GDM1 (cell line): ENCODE measurements at places on chromosomes 5 and 9.

DNA sequence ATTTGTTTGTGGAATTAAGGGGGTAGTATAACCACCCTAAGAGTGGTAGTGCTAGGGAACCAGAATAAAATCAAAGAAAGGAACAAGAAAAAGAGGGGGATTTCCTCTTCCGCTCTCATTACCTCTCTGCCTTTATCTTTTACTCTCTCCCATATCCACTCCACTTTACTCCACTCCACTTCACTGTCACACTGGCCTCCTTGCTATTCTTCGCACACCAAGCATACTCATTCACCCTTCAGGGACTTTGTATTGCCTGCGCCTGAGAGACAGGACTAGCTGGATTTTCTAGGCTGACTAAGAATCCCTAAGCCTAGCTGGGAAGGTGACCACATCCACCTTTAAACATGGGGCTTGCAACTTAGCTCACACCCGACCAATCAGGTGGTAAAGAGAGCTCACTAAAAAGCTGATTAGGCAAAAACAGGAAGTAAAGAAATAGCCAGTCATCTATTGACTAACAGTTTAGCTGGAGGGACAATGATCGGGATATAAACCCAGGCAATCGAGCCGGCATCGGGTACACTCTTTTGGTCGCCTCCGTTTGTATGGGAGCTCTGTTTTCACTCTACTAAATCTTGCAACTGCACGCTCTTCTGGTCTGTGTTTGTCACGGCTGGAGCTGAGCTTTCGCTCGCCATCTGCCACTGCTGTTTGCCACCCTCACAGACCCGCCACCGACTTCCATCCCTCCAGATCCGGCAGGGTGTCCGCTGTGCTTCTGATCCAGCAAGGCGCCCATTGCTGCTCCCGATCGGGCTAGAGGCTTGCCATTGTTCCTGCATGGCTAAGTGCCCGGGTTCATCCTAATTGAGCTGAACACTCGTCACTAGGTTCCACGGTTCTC, 121.8 kb downstream of the FAM170A start:
- DNase-seq, result no peak

DNA sequence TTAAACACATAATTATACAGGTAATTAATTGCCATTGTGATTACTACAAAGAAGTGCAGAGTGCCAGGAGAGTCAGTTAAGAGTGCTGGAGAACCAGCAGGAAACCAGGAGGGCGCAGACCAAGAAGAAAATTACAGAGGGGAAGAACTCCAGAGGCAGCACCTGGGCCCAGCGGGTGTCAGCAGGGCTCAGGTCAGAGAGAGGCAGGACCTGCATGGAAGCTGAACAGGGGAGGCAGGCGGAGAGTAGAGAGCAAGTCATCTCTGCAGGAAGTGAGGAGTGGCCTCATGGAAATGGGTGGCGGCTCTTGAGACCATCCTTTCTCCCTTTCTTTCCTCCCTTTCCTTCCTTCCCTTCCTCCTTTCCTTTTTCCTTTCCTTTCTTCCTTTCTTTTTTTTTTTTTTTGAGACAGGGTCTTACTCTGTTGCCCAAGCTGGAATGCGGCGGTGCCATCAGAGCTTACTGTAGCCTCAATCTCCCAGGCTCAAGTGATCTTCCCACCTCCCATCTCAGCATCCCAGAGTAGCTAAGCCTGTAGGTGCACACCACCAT, 4.0 kb upstream of the ZBTB34 start:
- DNase-seq, result no peak

DNA sequence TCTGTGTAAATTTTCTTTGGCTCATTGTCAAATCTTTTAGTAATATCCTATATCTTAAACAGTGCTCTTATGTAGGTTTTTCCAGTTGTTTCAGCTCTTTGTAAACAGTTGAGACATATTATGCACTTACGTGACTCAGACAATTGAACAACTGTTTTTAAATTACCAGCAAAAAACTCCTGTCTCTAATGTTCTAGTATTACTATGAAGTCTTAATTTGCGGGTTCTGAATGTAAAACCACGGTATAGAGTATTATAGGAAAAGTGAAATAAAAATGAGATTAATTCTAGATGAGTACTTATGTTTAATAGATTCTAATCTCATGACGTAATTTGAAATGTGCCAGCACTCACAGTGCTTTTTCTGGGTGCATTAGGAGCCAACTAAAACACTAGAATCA, 136.0 kb downstream of the GDNF start:
- DNase-seq, result no peak

DNA sequence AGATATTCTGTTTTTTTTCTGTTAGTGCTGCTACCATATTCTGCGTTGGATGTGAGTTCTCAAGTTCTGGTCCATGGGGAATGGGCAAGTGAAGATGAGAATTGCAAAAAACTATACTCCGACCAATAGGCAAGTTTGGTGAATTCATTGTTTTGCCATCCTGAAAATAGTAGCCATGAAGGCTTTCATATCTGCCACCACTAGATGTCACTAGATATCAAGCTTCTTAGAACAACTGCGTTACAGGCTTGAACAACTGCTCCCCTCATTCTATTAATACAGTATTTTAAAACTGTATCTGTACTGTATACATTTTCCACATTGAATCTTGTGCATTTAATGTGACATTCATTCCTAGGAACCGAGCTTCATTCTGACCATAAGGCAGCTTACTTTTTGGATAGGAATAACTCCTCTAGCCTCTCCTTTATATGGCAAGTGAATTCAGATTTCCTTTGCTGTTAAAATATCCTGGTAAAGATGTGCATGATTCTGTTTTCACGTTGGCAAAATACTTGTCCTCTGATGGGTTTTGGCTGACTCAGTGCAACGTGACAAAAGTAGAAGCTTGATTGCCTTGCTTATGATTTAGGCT, 163.6 kb downstream of the SREK1 start:
- DNase-seq, result peak; percentile 4

- DNase-seq, result no peak
Observed at GRCh38 chr9:13963005-13963653, 350.8 kb downstream of the NFIB start.

DNA sequence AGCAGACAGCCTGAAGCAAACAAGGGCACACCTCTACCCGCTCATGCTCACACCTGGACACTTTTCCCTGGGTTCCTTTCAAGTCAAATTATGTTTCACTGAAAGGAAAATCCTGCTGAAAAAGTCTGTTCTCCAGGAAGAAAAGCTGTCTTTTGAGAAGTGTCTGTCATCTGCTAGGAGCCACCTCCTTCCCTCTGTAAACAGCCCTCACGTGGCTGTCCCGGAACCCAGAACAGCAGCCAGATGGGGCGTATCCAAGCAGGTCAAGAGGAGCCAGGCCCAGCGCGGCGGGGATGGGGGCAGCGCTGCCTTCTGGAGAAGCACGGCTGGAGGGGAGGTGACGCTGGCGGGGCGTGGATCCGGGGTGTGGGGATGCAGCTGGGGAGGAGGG, at the start of gene PNPLA7:
PNPLA7 (minus strand) TSS at position 172 of the 391 bp plus-strand sequence. CDS start 205 bp downstream, outside the sequence.
- DNase-seq, result peak; percentile 6

DNA sequence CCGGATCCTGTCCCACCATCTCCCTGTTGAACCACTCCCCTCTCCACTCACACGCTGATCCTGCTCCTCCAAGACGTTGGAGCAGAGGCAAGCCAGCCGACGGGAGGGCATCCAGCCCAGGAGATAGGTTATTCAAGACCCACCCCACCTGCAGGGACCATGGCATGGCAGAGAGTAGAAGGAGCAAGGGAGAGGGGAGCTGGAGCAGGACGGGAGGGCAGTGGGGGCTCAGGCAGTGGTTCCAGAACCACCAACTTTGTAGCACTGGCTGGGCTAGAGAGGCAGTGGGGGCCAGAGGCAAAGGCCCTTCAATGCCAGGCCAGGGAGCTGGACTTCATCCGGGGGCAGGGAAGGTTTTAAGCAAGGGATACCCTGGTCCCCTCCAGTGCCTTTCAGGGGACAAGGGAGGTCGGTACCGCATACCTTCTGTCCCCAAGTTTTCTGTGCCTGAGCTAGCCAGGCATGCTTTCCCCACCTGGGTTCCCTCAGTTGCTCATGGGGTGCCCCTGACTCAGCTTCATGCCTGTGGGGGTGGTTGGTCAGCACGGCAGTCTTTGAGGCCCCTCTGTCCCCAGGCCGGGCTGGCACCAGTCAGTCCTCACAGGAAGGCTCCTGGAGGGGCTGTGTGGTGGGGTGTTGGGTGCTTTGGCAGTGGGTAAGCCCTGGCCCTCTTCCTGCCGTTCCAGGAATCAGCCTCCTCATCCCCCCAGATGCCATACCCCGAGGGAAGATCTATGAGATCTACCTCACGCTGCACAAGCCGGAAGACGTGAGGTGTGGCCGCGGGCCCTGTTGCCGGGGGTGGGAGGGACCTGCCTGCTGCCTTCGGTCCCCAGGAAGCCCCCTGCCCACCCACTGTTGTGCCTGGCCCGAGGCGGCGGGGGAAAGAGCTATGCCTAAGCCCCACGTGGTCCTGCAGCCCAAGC, 22.4 kb downstream of the HK3 start:
- DNase-seq, result no peak

GRCh38 chr5:887947-888637, 4.5 kb downstream of the BRD9 start:
- DNase-seq, result no peak

- DNase-seq, result no peak
Observed at GRCh38 chr9:18331808-18332209, 142.1 kb upstream of the ADAMTSL1 start.

- DNase-seq, result no peak
Observed at GRCh38 chr5:71013575-71013974, 11.6 kb downstream of the NAIP start.

DNA sequence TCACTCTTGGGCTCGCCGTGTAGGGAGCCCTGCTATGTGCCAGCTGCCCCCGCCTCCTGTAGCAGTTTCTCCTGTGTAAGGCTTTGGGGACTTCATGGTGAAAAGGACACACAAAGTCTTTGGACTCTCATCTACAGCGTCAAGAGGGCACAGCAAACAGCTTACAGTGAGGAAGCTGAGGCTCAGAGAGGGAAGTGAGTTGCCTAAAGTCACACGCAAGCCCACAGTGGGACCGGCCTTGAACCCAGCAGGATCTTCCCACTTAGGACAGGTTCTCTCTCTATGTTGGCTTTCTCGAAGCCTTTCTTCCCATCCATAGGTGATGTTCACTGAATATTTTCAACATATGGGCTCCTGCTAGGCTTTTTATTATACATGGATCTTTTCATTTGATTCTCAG, 9.8 kb upstream of the PRRX2 start:
- DNase-seq, result no peak

DNA sequence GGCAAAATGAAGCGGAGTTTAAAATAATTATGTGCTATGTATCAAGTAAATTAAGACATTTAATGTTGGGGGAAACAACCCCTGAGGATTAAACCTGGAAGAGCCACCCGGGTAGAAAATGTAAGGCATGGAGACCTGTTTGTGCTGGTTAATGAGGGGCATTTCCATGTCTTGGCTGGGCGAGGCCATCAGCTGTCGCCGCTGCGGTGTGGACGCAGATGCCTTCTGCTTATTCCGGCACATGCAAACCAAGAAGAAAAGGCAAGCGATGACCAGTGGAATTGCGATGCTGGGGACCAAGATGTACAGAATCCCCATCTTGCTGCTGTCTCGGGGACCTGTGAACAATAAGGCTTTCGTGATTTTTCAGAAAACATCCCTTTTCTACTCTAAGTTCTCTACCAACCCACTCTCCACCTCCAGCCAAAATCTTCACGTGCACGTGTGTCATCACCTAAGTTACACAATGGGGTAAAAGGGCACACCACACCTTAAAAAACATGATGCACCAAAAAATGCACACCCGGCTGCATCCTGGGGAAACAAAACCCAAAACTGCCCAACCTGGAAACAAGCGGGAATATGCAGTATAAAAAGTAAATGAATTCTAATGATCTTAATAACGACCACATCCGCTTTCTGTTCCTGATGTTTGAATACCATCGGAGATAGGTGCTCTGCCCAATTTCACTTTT, 223.5 kb downstream of the ROR2 start:
- no peak for DNase-seq

GRCh38 chr5:56012281-56012963, 17.7 kb upstream of the IL6ST start:
- no peak for DNase-seq

DNA sequence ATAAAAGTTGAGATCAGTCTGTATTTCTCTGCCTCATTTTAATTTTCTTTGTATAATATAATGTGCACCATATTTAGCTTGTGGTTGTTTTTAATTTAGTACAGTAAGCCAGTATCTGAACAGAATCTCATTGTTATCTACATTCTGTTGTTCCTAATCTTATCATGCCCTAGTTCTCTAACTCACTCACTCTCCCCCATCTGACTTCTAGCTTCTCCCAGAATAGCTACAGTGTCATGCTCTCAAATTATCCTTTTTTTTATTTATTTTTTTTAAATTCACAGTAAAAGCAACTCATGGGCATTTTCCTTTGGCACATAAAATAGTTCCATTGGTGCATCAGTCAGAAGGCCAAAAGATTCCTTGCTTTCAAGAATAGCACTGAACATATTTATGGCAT, 156.6 kb downstream of the TRPM3 start:
- DNase-seq, result no peak

DNA sequence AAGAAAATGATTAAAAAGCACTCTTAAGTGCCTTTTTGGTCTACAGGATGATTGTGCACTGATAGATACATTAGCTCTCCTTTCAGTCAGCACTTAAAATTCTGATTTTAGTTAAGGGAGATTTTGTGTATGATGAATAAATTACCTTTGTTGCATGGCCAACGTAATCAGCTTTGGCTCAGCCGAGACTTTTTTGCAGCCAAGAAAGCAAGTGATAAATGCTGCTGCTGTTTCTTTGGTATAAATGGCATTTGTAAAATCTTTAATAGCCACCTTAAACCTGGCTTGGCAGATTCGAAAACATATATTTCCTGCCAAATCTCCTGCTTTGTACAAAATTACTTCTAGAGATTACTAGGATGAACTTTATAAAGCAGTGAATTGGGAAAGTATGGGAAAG, 147.7 kb downstream of the DCP2 start:
- DNase-seq, result no peak

DNA sequence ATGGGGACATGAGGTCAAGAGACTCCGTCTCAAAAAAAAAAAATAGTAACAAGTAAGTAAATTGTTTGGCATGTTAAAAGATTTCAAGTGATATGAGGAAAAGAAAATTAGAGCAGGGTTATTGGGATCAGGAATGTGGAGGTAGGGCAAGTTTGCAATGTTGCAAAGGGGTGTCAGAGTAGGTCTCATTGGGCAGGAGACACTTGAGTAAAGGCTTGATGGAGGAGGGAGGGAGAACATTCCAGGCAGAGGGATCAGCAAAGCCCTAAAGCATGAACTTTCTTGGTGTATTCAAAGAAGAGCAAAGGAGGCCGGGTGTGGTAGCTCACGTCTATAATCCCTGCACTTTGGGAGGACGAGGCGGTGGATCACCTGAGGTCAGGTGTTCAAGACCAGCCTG, 87.1 kb upstream of the HAND1 start:
- no peak for DNase-seq

DNA sequence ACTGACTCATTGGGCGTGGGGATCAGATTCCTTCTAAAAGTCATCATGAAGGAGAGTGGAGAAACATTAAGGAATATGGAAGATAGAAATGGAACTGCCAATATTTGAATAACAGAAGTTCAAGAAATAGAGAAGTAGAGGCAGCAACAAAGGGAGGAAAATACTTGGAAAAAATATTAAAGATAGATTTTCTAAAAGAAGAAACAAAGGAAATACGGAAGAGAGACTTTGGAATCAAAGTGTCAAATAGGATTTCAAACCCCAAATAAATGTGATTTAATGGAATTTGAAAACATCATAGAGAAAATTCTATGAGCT, 605.1 kb upstream of the KLF4 start:
- DNase-seq, result no peak

- no peak for DNase-seq
Observed at GRCh38 chr5:23274171-23274570, 233.2 kb upstream of the PRDM9 start.
